ENCODE measurements at places on chromosomes 12 and 14.

DNA sequence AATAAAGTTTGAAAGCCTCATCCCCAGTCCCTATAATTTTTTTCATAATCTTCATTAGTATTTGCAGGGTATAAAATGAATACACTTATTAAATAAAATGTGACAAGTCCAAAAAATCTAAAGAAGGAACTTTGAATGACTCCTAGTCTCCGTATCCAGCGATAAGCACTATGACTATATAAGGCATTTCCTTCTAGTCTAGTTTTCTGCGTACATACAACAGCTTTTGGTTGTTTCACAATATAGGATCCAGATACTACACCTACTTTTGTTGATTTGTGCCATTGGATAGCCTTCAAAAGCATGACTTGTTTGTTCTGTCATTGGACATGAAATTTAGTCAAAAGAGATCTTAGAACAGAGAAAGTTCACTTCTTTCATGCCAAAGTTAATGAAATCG is 133.3 kb upstream of the PWP1 start:
- DNase-seq: no peak

- DNase-seq: no peak
These were observed 115.5 kb downstream of the CCDC59 start for GRCh38 chr12:82242729-82243128.

DNA sequence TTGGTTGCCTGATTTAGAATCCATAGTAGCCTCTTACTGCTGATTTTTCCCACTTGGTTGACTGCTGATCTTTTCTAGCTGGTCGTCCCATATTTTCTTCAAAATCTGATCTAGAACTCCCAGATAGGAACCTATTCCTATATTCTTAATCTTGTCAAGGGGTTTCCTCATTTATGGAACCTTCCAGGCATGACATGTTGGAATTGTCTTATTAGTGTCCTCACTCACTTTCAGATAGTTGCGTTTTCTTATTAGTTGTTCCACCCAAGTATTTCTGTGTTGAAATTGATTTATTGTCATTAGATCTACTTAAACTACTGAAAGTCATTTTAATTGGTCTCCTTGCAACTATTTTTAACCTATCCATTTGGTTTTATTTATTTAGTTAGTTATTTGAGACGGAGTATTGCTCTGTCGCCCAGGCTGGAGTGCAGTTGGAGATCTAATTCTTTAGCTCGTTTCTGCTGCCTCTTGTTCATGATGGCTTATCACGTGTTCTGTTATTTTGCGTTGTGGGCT is 25.0 kb downstream of the KTN1 start:
- no peak for DNase-seq

DNA sequence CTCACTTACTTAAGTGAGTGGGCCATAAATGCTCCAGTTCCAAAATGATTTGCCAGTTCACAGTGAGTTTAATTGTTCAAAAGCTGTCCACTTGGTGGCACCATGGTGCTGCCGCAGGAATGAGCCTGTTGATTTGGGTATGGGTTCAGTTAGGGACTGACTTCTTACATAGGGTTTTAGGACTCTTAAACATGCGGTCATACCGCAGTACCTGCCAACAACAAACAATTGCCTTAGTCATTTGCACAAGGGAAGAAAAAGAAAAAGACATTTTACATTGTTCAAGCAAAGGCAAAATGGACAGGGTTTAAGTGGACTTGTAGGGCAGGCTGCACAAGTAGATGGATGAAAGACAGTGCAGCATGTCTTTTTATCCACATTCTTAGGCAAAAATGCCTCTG is 80.0 kb upstream of the DBX2 start:
- DNase-seq: peak; percentile 36

- DNase-seq: no peak
These were observed 33.1 kb downstream of the CD9 start for GRCh38 chr12:6233121-6233971.

- DNase-seq: no peak
These were observed 11.6 kb downstream of the KRT7 start for GRCh38 chr12:52244615-52244994.

- no peak for DNase-seq
These were observed 364.3 kb downstream of the TMEM121 start for GRCh38 chr14:105890474-105891220.

GRCh38 chr12:112176321-112177010 is 51.1 kb downstream of the TRAFD1 start:
- DNase-seq: no peak

DNA sequence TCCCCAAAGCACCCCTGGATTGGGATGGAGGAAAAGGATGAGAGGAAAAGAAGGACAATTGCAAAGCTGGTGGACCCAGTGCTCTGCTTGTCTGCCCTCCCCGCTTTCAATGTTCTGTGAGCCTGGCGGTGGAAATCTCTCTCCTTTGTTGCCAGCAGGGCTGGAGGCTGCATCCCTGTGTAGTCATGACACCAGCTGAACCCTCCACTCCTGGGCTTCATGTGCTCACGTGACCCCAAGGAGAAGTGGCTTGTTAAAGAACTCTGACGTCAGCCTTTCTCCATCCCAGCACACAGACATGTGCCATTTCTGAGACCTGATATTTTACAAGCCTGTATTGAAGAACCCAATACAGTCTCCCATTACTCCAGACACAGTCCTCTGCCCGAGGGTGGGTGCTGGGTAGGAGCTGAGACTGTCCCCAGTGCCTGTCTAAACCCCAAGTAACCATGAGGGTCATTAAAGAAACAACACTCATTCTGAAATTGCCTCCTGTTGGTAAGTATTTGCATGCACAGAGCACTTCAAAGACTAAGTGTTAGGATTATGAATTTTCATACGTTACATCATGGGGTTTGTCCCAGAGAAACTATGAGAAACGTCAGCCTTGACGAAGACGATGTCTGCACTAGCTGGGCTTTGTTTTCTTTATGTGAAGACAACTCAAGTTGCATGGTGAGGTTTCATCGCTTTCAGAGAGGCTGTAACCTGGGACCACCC is 21.7 kb downstream of the GALNT16 start:
- no peak for DNase-seq

DNA sequence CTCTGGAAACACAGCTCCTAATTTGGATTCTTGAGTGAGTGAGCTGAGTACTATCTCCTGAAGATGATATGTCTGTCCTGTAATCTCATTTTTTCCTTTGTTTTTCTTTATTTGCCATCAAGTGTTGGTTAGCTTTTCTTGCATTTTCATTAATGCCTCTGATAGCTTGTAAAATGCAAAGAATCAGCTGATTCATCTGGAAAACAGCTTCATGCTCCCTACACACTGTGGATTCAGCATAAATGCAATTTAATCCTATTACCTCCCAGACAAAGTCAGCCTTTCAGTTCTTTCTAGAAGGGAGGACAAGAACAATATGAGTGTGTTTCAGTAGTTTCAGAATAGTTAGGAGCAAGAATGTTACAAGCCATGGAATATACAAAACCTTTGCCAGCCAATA is 79.4 kb downstream of the DACT1 start:
- no peak for DNase-seq

DNA sequence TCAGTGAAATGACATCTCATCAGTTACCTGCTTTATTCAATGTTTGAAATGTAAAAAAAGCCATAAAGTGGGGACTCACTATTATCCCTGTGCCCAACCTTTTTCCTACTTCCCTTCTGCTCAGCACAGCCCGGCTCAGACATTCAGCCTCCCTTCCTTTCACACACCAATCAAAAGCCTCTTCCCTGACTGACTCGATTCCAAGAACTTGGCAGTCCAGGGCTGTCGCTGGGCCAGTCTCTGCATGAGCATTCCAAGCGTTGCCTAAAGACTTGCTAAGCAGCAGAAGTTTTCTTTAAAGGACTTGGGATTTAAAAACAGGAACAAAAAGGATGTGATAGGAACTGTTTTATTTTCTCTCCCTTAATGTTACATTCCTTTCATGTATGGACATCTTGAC is 22.7 kb downstream of the ITPR2 start:
- DNase-seq: no peak

GRCh38 chr12:107681836-107682820 is 3.5 kb upstream of the PWP1 start:
- DNase-seq: no peak

DNA sequence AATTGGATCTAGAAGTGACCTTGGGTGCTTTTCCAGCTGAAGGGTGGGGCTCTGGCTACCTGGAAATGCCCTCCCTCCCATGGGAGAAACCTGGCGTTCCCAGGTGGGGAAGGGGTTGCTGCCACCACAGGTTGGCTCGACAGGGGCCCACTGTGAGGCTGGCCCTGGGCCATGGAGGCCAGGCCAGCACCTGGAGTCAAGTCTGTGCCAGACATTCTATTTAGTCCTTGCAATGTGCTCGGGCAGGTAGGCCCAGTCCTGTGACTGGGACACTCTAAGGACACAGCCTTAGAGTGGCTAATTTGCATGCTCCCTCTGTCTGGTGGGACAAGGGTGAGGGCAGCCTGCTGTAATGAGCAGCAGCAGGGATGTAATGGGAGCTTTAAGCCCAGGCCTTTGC is 11.9 kb downstream of the VRTN start:
- DNase-seq: no peak

GRCh38 chr12:116434155-116435011 is 124.8 kb upstream of the MAP1LC3B2 start:
- no peak for DNase-seq

GRCh38 chr12:123840765-123841425 is 78.8 kb downstream of the DNAH10 start:
- no peak for DNase-seq

- DNase-seq: no peak
These were observed 209.3 kb upstream of the FOXN3 start for GRCh38 chr14:89626233-89626806.

GRCh38 chr12:67590149-67590790 is 58.3 kb upstream of the DYRK2 start:
- no peak for DNase-seq

DNA sequence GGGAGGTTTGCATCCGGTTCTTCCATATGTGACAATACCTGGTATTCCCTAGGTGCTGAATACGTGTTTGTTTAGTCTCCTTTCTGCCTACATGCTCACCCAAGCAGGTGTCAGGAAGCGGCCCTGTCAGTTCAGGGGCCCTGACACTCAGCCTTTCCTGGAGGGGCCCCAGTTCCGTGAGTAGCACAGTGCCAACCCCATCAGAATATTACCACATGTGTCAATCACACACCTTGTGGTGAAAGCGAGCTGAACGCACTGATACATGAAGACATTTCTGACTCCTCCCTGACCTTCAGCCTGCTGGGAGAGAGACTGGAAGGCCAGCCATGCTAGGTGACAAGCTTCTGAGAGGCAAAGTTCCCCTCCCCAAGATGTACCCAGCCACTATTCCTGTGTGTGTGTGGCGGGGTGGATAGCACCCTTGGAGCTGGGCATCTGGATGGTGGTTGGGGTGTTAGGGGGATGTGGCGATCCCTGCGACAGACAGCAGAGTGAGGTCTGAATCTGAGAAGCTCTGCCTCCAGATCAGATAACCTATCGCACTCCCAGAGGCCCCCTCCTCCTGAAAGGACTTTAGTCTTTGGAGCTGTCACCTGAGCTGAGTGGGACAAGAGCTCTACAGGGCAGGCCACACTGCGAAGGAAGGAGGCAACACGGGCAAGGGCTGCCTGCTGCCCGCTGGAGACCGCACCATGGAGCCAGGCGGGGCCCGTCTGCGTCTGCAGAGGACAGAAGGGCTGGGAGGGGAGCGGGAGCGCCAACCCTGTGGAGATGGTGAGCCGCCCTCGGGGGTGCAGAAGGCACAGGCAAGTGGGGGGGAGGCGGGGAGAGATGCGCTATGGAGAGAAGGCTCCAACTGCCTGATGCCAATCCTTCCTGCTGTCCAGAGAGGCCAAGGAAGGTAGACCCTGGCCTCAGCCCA is at the start of gene SOAT2:
Gene SOAT2, plus strand, starts transcription at position 604 of the 925 bp plus-strand sequence. Its CDS starts 92 bp downstream, at position 696.
- no peak for DNase-seq

DNA sequence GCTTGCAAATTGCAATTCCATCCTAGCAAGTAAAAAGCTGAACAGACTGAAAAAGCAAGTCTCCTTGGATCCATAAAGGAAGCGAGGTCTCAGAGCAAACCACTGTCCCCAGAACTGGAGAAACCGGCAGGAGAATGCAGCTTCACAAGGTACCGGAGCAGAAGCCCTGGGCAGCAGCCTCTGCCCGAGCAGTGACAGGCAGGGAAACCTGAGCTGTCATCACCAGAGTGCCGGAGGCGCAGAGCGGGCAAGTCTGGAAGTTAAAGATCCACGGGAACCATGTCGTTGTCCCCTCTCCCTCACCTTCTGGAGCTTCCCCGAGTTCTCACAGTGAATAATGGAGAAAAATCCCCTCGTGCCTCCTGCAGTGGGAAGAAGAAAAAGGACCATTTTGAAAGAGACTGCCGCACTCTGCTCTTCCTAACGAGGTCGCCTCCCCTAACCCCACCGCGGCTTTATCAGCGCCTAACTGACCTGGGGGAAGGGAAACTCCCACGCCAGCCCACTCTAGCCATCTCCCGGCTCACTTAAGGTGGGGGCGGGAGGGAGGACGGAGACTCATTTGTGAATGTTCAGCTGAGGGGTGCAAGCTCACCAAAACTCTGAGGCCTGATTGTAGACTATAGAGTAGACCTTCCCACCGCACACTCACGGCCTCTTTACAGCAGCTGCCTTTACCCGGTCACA is 27.8 kb downstream of the FBXL14 start:
- DNase-seq: no peak

GRCh38 chr12:97716356-97716755 is 253.8 kb downstream of the RMST start:
- DNase-seq: no peak

GRCh38 chr14:62436261-62436660 is 609.0 kb downstream of the KCNH5 start:
- DNase-seq: no peak

- no peak for DNase-seq
These were observed 33.5 kb downstream of the MED13L start for GRCh38 chr12:116244001-116244400.

DNA sequence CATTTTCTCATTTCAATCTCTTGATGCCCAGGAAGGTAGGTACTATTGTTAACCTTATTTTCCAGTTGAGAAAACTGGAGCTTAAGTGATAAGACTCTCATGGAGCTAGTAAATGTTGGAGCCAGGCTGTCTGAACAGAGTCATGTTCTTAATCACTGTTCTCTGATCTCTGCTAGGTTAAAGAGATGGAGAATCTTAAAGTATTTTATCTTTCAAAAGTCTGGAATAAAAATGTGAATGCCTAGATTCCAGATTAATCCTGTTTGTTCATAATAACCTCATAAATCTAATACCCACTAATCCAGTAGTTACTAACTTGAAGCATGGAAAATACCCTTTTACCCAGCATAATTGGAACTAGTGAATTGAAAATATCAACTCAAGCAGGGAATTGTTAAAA is 341.0 kb upstream of the RGS6 start:
- DNase-seq: no peak

DNA sequence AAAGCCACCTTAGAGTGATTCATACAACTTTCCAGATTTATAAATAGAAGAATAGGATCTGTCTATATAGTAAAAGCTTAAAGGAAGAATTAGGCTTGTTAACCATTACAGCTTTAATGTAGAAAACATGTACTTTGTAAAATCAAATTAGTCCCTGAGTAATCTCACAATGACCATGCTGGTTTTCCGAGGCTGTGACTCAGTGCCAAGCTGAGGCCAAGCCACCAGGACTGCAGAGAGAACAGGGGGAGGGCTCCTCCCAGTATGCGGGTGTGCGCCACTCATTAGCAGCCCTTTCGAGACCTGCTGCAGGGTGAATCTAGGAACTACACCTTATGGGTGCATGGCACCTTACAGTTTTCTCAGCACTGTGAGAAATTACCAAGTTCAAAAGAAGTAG is 167.0 kb downstream of the EFCAB11 start:
- no peak for DNase-seq

- no peak for DNase-seq
These were observed 29.4 kb upstream of the POP5 start for GRCh38 chr12:120610560-120610959.
